Mammary microvascular endothelial cell (primary cell): ENCODE measurements at places on chromosomes 16 and 17. TPM values are rescaled to one million over a fixed set of nuclear protein-coding genes. Genes with fewer than 3 reads are reported as not detected.

DRC3 gene
- 0.84 and 1.6 TPM in 2 replicates for total RNA-seq

TP53TG3F gene
- not detected in 2 replicates for total RNA-seq

RAMP2 gene
- 9.6 and 14.4 TPM in 2 replicates for total RNA-seq

ZNF205 gene
- 14.7 and 16.0 TPM in 2 replicates for total RNA-seq

HS3ST2 gene
- not detected in 2 replicates for total RNA-seq

PPP1R27 gene
- not detected in 2 replicates for total RNA-seq
